ENCODE measurements at places on chromosomes 11 and 22. TPM values are rescaled to one million over a fixed set of nuclear protein-coding genes. Genes with fewer than 3 reads are reported as not detected.

OR5L2 gene
- total RNA-seq, result not detected

DUSP8 gene
- 3.5 TPM for total RNA-seq

CDC42EP1 gene
- total RNA-seq, result 44.3 TPM

KCNA4 gene
- not detected for total RNA-seq

OR10A2 gene
- not detected for total RNA-seq

Data from M059J (cell line).